Neural crest cell (in vitro differentiated cells): ENCODE measurements at places on chromosomes 5 and 9.

DNA sequence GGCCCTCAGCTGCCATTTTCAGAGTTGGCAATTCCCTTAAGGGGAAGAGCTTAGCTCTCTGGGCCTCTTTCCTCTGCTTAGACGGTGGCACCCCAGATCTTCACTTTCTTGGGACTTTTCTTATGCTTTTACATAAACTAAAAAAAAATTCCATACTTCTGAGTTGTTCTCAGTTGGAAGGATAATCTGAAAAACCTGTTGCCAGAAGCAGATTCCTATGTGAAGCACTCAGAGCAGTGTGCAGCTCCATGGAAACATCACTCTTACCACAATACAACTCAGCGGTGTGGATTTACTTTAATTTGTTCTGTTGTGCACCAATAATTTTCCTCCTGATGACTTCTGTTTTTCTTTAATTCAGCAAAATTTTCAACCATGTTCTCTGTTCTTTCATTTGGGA, 44.1 kb upstream of the MROH2B start:
- no peaks in the 10 kb centered on the region for H3K27me3 ChIP-seq
- no peak overlapping the region for H3K4me3 ChIP-seq
- peak overlapping the region; percentile 53 for H3K27ac ChIP-seq

DNA sequence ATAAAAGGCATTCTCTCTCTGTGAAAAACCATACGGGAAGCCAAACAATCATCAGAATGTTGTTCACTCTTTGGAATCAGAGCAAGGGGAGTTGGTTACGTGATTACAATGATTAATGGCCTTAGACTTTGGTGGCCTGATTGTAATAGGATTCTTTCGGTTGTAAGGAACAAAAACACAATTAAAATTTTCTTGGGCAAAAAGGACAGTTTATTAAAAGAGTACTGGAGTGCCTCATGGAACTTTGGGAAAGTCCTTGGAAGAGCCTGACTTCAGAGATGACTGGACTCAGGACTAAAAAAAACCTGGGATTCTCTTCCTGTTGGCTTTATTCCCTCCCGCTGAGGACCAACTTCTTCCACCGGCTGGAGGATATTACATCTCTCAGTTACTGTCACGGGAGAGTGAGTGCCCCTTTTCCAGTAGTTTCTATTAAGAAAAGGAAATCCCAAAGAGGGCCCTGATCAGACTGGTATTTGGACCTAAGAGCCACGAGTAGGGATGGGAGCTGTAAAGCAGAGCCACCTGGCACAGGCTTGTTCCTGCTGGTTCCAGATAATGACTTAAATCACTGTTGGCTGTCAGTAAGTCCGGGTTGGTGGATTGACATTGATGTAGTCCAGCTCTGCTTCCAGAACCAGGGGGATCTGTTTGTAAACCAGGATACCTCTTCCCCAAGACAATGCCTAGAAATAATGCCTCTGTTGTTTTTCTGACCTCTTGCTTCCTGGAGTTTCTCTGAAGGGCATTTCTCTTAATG, 53.9 kb downstream of the CFAP95 start:
- H3K4me3 ChIP-seq: no peak overlapping the region
- no peaks in the 10 kb centered on the region for H3K36me3 ChIP-seq
- H3K27me3 ChIP-seq: no peaks in the 10 kb centered on the region
- no peak for DNase-seq

- H3K4me1 ChIP-seq: no peaks in the 10 kb centered on the region
- no peaks in the 10 kb centered on the region for H3K36me3 ChIP-seq
- peak overlapping the region; percentile 58 for H3K27ac ChIP-seq
These were observed 195.0 kb upstream of the GHR start for GRCh38 chr5:42228279-42228678.

GRCh38 chr9:36560771-36561170, 11.9 kb upstream of the MELK start:
- no peak overlapping the region for H3K27ac ChIP-seq
- DNase-seq: no peak
- peaks cover 1% of the 10 kb centered on the region for H3K4me1 ChIP-seq
- H3K27me3 ChIP-seq: no peaks in the 10 kb centered on the region
- no peak overlapping the region for H3K4me3 ChIP-seq

DNA sequence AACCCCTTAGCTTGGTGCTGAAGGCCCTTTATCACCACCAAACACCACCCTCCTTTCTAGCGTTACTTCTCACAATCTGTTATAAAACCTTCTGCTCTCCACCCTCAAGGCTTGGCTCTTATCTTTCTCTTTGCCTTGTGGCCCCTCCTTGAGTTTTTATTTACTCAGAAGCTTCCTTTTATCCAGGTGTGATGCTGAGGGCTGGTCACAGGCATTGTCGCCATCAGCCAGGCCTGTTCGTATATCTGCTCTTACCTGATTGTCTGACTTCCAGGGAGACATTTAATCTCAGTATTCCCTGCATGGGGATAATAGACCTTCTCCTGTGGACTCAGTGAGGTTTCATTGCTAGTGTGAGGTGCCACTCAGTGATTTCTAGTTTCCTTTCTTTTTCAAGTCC, 34.2 kb downstream of the MEGF10 start:
- H3K36me3 ChIP-seq: no peaks in the 10 kb centered on the region
- peaks cover 38% of the 10 kb centered on the region for H3K4me1 ChIP-seq
- no peak for DNase-seq
- no peaks in the 10 kb centered on the region for H3K27me3 ChIP-seq
- no peak overlapping the region for H3K27ac ChIP-seq
- no peak overlapping the region for H3K4me3 ChIP-seq

GRCh38 chr9:83012168-83012921, 50.6 kb downstream of the RASEF start:
- H3K27ac ChIP-seq: no peak overlapping the region
- no peak overlapping the region for H3K4me3 ChIP-seq
- no peak for DNase-seq

DNA sequence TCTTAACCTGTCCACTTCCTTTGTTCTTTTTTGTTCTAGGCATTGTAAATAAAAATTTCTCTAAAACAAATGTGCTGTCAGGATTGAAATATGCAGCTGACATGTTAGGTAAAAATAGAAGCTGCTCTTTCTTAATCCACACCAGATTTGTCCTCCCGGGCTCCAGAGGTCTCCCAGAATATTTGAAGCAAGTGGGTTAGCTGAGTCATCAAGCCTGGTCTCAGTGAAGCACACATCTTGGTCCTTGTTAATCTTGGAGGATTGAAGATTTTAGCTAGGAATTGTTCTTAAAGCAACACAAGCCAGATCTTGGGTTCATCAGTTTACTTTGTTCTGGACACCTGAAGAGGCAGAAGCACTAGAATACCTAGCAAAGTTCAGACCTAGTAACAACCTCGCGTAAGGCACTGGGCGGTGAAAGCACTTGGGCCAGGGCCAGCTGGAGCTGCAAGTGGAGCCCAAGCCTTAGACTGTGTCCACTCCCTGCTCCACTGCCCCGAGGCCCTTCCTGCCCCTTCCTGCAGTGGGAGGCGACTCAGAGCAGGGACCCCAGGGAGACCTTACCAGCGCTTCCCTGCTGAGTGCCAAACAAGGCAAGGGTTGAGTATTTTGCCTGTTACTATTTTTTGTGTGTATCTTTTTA, 36.5 kb downstream of the HABP4 start:
- no peaks in the 10 kb centered on the region for H3K27me3 ChIP-seq
- no peak overlapping the region for H3K27ac ChIP-seq
- H3K4me3 ChIP-seq: no peak overlapping the region
- peaks cover 29% of the 10 kb centered on the region for H3K36me3 ChIP-seq
- no peaks in the 10 kb centered on the region for H3K4me1 ChIP-seq

DNA sequence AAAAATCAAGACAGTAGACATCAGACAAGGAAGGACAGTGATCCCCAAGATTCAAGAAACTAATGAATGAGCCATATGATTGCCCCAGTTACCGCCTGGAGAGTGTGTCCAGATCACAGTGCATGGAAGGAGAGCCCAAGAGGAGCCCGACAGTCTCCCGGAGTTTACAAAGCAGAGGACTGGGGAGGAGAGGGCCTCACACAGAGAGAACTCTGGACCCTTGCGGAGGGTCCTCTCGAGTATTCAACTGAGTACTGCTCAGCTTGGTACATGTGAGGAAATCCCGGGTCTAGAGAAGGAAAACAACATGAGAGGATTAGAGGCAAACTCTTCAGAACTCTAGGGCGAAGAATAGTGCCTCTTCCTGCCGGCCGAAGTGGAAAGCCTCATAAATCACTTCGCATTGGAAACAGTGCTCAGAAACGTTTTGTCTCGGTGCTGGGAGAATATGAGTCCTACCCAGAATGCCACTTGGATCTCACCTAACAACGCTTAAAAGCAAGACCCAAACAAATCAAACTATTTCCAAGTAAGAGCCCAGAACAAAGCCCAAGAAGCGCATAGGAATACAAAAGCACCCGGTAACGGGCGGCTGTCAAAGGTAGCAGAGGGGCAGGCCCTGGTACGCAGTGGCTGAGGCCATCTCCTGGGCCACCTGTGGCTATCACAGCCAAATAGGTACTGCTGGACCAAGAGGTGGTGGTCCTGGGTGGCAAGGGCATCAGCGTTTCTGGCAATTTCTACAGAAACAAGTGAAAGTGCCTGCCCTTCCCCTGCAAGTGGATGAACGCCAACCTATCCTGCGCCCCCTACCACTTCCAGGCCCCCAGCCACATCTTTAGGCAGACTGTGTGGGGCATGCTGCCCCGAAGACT, 36.0 kb downstream of the FAM78A start:
- no peaks in the 10 kb centered on the region for H3K27me3 ChIP-seq
- H3K36me3 ChIP-seq: peaks cover 6% of the 10 kb centered on the region
- DNase-seq: no peak
- no peak overlapping the region for H3K4me3 ChIP-seq

- no peaks in the 10 kb centered on the region for H3K27me3 ChIP-seq
- H3K4me1 ChIP-seq: no peaks in the 10 kb centered on the region
- H3K36me3 ChIP-seq: peaks cover 12% of the 10 kb centered on the region
- no peak overlapping the region for H3K27ac ChIP-seq
These were observed 212.0 kb downstream of the ADAMTS12 start for GRCh38 chr5:33679791-33680190.

GRCh38 chr9:98101868-98102273, 17.2 kb downstream of the TRIM14 start:
- H3K27me3 ChIP-seq: no peaks in the 10 kb centered on the region
- H3K36me3 ChIP-seq: peaks cover 6% of the 10 kb centered on the region
- DNase-seq: no peak
- peaks cover 6% of the 10 kb centered on the region for H3K4me1 ChIP-seq
- H3K27ac ChIP-seq: no peak overlapping the region
- H3K4me3 ChIP-seq: no peak overlapping the region

- no peak overlapping the region for H3K27ac ChIP-seq
- no peak overlapping the region for H3K4me3 ChIP-seq
- no peak for DNase-seq
- H3K36me3 ChIP-seq: no peaks in the 10 kb centered on the region
- H3K4me1 ChIP-seq: no peaks in the 10 kb centered on the region
These were observed 398.4 kb downstream of the GABRG2 start for GRCh38 chr5:162466011-162466410.

DNA sequence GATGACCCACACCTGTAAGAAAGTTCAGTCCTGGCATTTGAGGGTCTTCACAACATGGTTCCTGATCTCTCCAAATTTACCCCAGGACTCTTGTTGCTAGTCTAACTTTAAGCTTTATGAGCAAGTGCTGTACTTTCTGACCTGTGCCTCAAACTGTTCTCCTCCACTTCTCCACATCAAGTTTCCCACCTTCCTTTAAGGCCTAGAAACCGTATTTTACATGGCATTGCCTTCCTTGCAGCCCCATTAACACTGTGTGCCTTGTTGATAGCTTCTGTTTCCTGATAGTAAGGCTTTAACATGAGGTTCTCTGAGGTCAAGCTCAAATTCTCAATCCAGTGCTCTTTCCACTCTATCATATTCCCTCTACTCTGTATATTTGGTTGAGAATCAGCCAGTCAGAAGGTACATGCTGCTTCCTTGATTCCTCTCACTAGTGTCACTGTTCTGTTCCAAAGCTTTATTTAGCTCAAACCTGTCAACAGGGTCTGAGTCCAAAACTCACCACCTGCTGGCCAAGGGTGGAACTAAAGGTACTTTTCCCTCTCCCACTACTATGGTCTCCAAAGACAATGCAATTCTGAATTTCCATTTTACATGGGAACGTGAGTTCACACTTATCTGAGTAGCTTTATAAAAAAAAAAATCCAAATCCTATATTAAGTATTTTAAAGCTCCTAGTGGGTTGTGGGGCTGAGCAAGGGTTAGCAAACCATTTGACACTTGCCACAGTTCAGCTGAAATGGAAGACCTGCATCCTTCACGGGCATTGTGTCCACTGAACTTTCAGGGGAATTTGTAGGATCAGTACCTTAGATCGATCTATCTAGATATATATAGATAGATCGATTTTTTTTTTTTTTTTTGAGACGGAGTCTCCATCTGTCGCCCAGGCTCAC, 21.1 kb downstream of the VCP start:
- no peaks in the 10 kb centered on the region for H3K27me3 ChIP-seq
- no peaks in the 10 kb centered on the region for H3K4me1 ChIP-seq
- peak; percentile 59 for DNase-seq
- peaks cover 47% of the 10 kb centered on the region for H3K36me3 ChIP-seq
- no peak overlapping the region for H3K4me3 ChIP-seq

DNA sequence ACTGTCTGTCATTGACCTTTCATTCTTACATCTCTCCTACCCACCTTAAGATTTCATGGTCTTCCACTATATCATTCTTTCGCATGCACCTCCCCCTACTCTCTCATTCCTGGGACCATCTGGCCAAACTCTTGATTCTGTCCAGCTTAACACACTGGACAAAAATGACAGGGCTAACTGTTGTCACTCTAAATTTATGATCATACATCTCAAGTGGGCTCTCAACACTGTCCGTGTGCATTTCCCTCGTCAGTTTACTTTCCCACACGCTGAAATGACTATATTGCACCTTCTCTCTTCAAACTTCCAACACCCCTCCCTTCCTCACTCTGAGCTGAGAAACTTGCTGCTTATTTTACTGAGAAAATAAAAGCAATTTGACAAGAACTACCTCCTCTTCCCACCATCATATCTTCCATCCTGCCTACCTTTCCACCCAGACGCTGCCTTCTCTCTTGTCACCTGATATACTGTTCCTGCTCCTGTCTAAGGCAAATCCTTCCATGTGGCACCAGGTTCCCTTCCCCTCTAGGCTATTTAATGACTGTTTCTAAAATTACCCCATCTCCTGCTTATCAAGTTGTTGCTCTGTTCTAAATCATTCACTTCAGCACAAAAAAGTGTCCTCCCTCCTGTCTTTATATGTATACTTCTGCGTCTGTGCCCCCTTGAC, 8.1 kb upstream of the KLF9 start:
- peaks cover 35% of the 10 kb centered on the region for H3K27me3 ChIP-seq
- H3K27ac ChIP-seq: no peak overlapping the region
- H3K4me3 ChIP-seq: peak overlapping the region; percentile 89
- peaks cover 38% of the 10 kb centered on the region for H3K4me1 ChIP-seq
- H3K36me3 ChIP-seq: no peaks in the 10 kb centered on the region
- no peak for DNase-seq

DNA sequence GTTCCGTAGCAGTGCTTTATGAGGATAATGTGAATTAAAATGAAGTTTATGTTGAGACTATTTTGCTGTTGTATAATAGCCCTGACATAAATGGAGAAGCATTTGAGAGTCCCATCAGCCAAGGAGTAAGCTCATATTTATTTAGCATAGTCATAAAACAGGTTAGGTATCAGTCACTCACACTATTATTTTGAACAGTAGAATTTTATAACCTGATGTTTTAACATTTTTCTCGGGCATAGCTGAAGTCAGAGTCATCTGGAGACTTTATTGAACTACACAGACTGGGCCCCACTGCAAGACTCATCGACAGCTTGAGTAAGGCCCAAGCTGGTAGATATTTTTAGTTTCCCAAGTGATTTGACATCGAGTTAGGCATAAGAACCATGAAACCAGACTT, 620.3 kb upstream of the WWC1 start:
- H3K27ac ChIP-seq: no peak overlapping the region
- no peaks in the 10 kb centered on the region for H3K27me3 ChIP-seq
- H3K4me1 ChIP-seq: peaks cover 16% of the 10 kb centered on the region
- peaks cover 5% of the 10 kb centered on the region for H3K36me3 ChIP-seq
